Astrocyte of the cerebellum (primary cell): ENCODE measurements at places on chromosomes 6 and 20.

DNA sequence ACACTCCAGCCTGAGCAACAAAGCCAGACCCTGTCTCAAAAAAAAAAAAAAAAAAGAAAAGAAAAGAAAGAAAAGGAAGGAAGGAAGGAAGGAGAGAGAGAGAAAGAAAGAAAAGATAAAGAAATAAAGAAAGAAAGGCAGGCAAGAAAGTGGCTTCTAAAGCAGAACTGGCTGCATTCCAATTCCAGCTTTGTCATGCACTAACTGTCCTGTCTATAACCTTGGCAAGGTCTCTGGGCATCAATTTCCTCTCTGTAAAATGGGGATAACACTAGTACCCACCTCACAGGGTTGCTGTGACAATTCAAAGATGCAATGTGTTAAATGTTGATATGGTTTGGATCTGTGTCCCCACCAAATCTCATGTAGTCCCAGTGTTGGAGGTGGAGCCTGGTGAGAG is 28.0 kb downstream of the RING1 start:
- no peak for DNase-seq

- DNase-seq, result peak; percentile 86
These were observed 141.6 kb upstream of the EYA4 start for GRCh38 chr6:133099573-133099972.

- no peak for DNase-seq
These were observed 16.8 kb upstream of the KIAA1755 start for GRCh38 chr20:38277285-38277684.

DNA sequence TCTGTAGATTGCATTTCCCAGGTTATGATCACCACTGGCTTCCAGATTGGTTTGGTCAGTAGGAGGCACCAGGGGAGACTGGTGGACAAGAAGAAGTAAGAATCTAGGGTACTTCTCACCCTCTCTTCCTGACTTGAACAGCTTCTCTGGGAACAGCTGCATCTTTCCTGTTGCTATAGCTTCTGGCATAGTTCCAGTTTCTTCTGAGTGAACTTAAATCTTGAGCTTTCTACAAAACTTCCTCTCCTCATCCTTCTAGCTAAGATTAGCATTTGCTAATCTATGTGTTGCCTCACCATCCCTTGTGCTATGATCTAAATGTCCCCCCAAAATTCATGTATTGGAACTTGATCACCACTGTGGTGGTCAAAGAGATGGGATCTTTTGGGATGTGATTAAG is 724.6 kb downstream of the UTRN start:
- no peak for DNase-seq

DNA sequence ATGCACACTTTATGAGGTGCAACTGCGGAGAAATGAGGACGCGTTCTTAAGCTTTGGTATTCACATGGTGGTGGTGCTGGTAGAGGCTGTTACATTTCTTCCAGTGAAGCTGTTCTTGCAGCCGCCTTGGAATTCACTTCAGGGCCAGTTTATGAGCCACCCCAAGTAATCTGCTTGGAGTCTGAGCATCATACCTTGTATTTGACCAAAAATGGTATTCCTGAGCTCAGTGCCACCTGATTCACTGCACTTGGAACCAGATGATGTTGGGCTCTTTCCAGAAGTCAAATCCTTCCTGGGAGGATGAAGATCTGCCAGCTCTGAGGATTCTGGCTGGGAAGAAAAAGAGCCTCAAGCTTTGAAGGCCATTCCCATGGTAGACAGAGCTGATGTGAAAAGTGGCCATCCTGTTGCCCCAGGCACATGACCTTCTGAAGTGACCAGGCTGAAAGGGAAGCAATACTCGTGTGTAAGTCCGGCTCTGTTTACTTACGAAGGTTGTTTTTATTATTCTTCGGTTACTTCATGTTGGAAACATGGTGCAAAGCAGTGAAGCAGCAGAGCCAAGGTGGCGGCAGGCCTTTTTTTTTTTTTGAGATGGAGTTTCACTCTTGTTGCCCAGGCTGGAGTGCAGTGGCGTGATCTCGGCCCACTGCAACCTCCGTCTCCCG is 7.7 kb downstream of the MANBAL start:
- peak; percentile 74 for DNase-seq

DNA sequence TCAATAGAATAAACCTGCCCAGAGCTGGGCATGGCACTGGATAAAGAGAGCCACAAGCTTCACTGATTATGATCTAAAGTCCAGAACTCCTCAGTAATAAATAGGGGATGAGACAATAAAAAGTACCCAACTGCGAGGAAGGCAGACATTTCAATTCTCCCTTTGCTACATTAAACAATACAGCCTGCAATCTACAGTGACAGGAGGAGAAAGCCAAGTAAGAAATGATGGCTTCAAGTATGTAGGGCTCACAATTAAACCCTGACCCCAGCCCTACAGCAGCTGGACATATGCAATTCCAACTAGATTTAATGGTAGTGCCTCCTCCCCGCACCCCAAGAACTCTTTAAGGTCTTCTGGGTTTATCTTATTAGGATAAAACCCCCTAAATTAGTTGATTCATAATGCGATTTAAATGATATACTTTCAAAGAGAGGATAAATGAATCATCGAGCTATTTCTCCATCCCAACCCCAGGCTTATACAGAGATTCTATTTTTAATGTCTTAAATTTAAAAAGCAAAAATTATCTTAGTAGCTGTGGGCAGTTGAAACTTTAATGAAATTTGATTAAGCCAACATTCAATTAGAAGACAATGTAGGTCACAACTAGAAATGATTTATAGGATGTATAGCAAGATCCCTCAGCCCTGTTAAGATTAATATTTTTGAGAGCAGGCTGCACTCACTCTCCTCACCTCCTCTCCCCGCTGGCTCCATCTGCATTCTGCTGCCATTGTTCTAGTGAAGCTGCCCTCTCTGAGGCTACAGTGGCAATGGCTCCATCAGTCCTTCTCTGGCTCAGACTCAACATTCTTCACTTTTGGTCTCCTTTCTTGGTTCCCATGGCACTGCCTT is 57.1 kb downstream of the OGFRL1 start:
- DNase-seq, result no peak

- DNase-seq, result no peak
These were observed 26.1 kb upstream of the IPCEF1 start for GRCh38 chr6:154382740-154383139.

- no peak for DNase-seq
These were observed 54.2 kb downstream of the CNR1 start for GRCh38 chr6:88111991-88112390.

GRCh38 chr6:14765721-14766390 is 480.0 kb upstream of the JARID2 start:
- DNase-seq, result no peak

GRCh38 chr20:19785983-19786285 is 27.9 kb downstream of the RIN2 start:
- DNase-seq, result no peak

DNA sequence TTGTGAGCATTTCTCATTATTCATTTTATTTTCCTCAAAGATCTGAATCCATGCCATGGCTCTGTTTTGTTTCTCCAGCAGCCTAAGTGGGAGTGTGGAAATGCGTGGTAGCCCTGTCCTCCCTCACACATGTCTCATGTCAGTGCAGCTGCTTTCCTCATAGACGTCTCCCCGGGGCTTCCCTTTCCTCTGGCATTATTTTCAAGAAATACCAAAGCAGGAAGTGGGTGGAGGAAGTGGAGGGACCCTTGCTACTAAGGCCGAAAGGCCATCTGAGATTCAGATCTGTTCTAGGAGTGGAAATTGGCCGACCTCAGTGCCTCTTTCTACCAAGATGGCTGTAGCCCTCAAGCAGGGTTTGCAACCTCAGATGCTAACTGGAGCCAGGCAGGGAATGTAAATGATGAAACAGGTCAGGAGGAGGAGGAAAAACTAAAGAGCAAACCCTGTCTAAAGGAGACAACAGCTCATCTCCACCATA is 420.9 kb upstream of the PLCB4 start:
- no peak for DNase-seq

DNA sequence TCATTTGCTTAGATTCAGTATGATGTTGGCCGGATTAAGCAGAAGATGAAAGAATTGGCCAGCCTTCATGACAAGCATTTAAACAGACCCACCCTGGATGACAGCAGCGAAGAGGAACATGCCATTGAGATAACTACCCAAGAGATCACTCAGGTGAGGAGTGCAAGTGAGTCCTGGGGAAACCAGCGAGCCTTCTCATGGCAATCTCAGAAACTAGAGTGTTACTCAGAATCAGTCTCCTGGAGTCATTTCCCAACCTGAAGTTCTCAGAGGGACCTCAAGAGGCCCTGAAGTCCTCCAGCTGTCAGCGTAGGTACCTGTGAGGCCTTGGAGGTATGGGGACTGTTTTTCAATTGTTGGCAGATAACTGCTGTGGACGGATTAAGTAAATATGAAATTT is 16.9 kb downstream of the STX16 start:
- no peak for DNase-seq

- DNase-seq, result no peak
These were observed 49.9 kb upstream of the RANBP9 start for GRCh38 chr6:13761361-13762036.

DNA sequence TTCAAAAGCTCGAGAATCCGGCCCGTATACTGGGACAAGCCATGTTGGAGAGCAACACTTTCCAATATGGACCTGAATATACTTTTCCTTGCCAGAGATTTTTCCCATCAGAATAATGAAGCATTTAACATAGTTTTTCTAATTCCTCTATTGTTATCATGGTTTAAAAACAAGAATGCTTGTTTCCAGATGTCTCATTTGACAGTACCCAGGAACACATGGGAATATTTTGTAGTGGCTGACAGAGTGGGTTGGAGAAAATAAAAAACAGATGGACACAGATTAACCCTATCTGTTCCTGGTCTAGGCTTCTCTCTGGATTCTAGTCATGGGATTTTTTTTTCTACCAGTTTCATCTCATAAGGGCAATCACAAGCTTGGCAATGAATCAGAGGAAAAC is 164.8 kb upstream of the CEP162 start:
- no peak for DNase-seq

GRCh38 chr6:157631412-157631811 is 191.6 kb upstream of the SNX9 start:
- DNase-seq, result no peak

GRCh38 chr20:50636601-50637540 is 54.5 kb downstream of the RIPOR3 start:
- no peak for DNase-seq

DNA sequence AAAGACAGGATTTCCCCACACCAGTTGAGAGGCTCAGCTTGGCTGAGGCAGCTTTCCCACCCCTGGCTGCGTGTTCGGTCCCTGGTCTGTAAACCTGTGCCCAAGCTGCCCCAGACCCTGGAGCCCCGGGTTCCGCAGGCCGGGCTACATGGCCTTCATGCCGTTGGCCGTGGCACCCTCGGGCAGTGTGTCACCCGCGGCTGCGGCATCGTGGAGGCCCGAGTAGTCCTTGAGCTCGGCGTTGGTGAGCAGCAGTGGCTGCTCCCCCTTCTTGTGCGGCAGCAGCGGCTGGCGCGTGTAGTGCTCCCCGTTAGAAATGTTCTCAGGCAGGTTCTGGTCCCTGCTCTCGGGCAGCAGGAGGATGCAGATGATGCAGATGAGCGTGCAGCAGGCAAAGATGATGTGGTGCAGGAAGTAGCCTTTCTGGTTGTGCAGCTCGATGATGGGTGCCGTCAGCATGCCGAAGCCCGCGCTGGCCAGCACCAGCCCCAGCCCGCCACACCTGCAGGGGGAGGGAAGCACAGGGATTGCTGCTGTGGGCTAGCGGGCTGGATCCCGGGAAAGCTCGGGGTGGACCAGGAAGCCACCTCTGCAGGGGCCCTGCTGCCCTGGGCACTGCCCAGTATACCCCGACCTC is 14.3 kb downstream of the PSMG4 start:
- no peak for DNase-seq

DNA sequence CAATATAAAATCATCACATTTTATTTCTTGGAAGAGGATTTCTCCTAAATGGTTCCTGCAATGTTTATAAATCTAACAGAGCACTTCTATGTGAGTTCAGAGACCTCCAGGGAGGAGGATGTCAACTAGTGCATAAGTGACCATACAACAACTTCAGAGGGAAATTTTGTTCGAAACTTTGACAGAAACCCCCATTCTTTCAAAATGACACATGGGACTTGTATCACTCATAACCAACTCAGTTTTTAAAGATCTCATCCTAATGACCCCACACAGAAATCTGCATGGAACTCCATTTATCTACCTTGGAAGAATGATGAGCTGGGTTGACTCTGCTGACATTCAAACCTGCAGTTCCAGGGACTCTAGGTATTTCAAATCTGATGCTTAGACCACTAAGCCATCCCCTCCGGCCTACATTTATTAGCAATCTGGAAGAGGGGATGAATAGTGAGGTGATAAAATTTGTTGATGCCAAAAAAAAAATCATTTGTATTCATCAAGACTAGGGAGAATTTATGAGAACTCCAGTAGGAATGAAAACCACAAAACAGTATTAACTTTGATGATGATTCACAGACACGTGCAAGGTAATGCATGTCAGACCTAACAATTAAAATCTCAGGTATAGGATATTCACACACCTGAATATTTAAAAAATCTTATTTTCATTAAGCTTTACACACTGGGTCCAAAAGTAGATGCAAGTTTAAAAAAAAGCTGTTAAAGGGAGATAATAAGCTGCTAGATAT is 153.0 kb downstream of the REV3L start:
- DNase-seq, result no peak
